ENCODE measurements at places on chromosomes 3 and 15. TPM values are rescaled to one million over a fixed set of nuclear protein-coding genes. Genes with fewer than 3 reads are reported as not detected.

DNA sequence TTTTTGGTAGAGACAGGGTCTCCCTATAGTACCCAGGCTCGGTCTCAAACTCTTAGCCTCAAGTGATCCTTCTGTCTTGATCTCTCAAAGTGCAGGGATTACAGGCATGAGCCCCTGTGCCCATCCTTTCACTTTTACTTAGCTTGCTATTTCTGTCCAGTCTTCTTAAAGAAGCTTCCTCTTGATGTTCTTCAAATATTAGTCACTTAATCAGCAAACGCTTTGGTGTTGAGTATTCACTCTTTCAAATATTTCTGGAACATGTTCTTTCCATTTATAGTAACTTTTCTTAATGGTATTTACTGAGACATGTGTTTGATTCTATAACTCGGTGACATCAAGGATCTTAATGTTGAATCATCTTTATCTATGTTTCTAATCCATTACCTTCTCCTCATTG, 122.1 kb downstream of the CNTN6 start:
- no peaks in the 10 kb centered on the region for H3K27me3 ChIP-seq
- H3K27ac ChIP-seq: no peak overlapping the region
- DNase-seq: no peak
- no peaks in the 10 kb centered on the region for H3K4me1 ChIP-seq

GRCh38 chr15:43249699-43250203, 17.0 kb downstream of the TGM5 start:
- DNase-seq: no peak
- H3K27ac ChIP-seq: no peak overlapping the region
- no peaks in the 10 kb centered on the region for H3K4me1 ChIP-seq
- H3K4me3 ChIP-seq: no peak overlapping the region

- peak overlapping the region; percentile 85 for H3K4me3 ChIP-seq
- H3K27ac ChIP-seq: peak overlapping the region; percentile 54
- no peaks in the 10 kb centered on the region for H3K36me3 ChIP-seq
- DNase-seq: peak; percentile 92
Observed at GRCh38 chr3:125916376-125916978, 52.5 kb upstream of the ROPN1B start.

GRCh38 chr3:79383402-79384012, 384.3 kb downstream of the ROBO1 start:
- no peaks in the 10 kb centered on the region for H3K36me3 ChIP-seq
- peak overlapping the region; percentile 46 for H3K4me3 ChIP-seq

- H3K27ac ChIP-seq: no peak overlapping the region
- no peaks in the 10 kb centered on the region for H3K27me3 ChIP-seq
- DNase-seq: peak; percentile 24
- no peaks in the 10 kb centered on the region for H3K36me3 ChIP-seq
- no peak overlapping the region for H3K4me3 ChIP-seq
- H3K4me1 ChIP-seq: peaks cover 6% of the 10 kb centered on the region
Observed at GRCh38 chr3:49899815-49900214, 3.9 kb downstream of the MST1R start.

DNA sequence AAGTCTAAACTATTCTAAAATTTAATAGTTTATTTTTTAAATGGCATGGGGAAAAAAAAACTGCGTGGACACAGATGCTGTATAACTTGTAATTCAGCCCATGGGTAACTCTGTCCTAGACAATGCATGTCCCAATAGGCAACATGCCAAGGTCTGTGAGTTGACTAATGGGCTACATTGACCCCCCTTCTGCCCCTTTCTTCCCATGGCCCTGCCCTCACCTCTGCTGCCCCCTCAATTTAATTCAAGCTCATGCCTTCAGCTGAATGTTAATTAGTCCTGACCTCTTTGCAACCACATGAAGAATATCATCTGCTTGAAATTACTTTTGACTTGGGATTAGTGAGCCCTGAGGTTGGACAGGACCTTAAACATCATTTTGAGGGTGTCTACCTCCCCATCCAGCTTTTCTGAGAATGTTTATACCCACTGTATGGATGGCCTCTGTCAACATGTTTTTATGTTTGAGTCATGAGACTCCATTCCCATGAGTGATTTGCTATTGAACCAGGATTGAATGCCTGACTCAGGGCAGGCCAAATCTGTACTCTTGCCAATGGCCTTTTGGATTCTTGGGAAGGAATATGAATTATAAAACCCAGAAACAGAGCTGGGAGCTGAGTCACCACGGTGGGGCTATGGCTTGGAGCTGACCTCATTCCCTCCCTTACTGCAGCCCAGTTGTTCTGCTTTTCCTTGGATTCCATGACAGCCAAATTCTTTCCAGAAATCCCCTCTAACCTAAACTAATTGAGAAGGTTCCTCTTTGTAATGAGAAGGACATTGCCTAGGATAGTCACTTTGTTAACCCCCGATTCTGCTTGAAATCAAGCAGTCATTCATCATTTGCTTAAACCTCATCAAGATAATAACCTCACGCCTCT, 33.5 kb upstream of the PDE8A start:
- no peaks in the 10 kb centered on the region for H3K36me3 ChIP-seq
- peaks cover 12% of the 10 kb centered on the region for H3K4me1 ChIP-seq
- H3K4me3 ChIP-seq: no peak overlapping the region
- H3K27me3 ChIP-seq: no peaks in the 10 kb centered on the region
- peak; percentile 87 for DNase-seq

- no peaks in the 10 kb centered on the region for H3K36me3 ChIP-seq
- peak overlapping the region; percentile 62 for H3K27ac ChIP-seq
- peak; percentile 76 for DNase-seq
- H3K4me3 ChIP-seq: no peak overlapping the region
Observed at GRCh38 chr3:102141096-102141927, 292.0 kb downstream of the NFKBIZ start.

DNA sequence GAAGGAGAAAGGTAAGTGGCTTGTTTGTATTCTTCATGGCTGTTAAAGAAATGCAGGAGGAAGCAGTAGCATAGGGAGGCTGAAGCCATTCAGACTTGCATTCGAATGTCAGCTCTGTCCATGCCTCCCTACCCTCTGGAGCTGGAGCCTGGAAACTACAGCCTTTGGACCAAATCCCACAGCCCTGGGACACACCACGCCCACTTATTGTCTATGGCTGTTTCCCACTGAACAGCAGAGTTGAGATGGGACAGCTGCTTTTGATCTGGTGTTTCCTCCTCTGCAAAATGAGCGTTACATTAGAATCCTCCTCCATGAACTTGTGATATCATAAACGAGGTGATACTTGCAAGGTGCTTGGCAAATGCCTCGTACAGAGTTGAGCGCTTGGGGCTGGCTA, 3.6 kb downstream of the FAM107A start:
- no peak overlapping the region for H3K27ac ChIP-seq
- H3K4me3 ChIP-seq: no peak overlapping the region
- H3K27me3 ChIP-seq: no peaks in the 10 kb centered on the region
- H3K4me1 ChIP-seq: peaks cover 34% of the 10 kb centered on the region
- no peaks in the 10 kb centered on the region for H3K36me3 ChIP-seq

- no peak overlapping the region for H3K27ac ChIP-seq
- DNase-seq: no peak
- H3K4me1 ChIP-seq: no peaks in the 10 kb centered on the region
- H3K27me3 ChIP-seq: no peaks in the 10 kb centered on the region
- no peak overlapping the region for H3K4me3 ChIP-seq
Observed at GRCh38 chr15:31930967-31931366, 99.3 kb upstream of the CHRNA7 start.

GRCh38 chr3:15372918-15373317, 40.5 kb upstream of the SH3BP5 start:
- no peak overlapping the region for H3K27ac ChIP-seq
- H3K4me1 ChIP-seq: peaks cover 13% of the 10 kb centered on the region
- H3K36me3 ChIP-seq: no peaks in the 10 kb centered on the region
- no peak overlapping the region for H3K4me3 ChIP-seq
- DNase-seq: no peak

GRCh38 chr3:177538048-177538749, 340.9 kb upstream of the TBL1XR1 start:
- H3K27me3 ChIP-seq: no peaks in the 10 kb centered on the region
- H3K36me3 ChIP-seq: no peaks in the 10 kb centered on the region
- H3K4me3 ChIP-seq: no peak overlapping the region
- H3K27ac ChIP-seq: no peak overlapping the region

- DNase-seq: no peak
- no peak overlapping the region for H3K27ac ChIP-seq
- no peaks in the 10 kb centered on the region for H3K4me1 ChIP-seq
- no peaks in the 10 kb centered on the region for H3K36me3 ChIP-seq
- H3K27me3 ChIP-seq: no peaks in the 10 kb centered on the region
- H3K4me3 ChIP-seq: no peak overlapping the region
Observed at GRCh38 chr3:157347577-157348303, 88.9 kb upstream of the PTX3 start.

DNA sequence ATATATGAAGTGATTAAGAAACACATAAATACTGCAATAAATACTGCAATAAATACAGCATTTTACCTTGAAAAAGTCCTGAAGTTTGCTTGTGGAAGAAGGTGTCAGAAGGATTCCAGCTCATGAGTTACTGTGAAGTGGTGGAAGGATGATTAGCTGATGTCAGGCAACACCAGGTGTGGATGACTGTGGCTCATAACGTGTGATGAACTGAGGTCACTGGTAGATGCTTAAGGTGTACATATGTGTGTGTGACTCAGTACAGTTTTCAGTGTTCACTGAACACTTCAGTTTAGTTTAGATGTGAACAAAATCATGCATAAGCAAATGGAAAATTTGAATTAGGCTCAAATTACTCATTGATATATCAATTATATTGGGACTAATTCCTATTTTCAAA, 1045.0 kb downstream of the NTRK3 start:
- no peaks in the 10 kb centered on the region for H3K27me3 ChIP-seq
- no peak for DNase-seq
- H3K4me3 ChIP-seq: no peak overlapping the region
- no peaks in the 10 kb centered on the region for H3K36me3 ChIP-seq
- no peaks in the 10 kb centered on the region for H3K4me1 ChIP-seq

DNA sequence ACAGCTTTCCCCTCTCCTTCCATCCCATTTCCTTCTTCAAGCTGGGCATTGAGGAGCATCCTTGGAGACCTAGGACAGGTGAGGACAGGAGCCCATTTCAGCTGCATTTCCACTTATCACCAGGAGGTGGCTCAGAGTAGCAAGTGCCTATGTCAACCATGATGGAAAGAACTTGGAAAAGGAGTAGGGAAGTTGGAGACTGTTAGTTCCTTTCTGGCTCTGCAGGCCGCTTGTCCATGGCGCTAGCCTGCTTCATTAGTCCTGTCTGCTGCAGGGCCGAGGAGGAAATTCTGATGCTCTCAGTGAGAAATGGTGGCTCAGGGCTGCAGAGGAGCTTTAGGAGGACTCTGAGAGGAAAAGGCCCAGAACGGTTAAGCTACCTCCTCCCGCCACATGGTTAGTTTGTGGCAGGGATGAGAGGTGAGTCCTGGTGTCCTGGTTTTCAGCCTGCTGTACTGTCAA, 7.0 kb upstream of the CD276 start:
- no peaks in the 10 kb centered on the region for H3K36me3 ChIP-seq
- H3K4me1 ChIP-seq: no peaks in the 10 kb centered on the region
- peaks cover 12% of the 10 kb centered on the region for H3K27me3 ChIP-seq
- peak; percentile 70 for DNase-seq
- H3K27ac ChIP-seq: no peak overlapping the region

CYP1A2 gene
- polyA plus RNA-seq: not detected

OIP5 gene
- 11.9 TPM for polyA plus RNA-seq

FXR1 gene
- polyA plus RNA-seq: 57.8 TPM

SRGAP3 gene
- polyA plus RNA-seq: 0.06 TPM

TNK2 gene
- 23.1 TPM for polyA plus RNA-seq

PLA2G4E gene
- polyA plus RNA-seq: not detected

CSPG4 gene
- not detected for polyA plus RNA-seq

TNFAIP8L3 gene
- 7.6 TPM for polyA plus RNA-seq

PKM gene
- 689 TPM for polyA plus RNA-seq

EFCAB12 gene
- 0.15 TPM for polyA plus RNA-seq

ETFA gene
- 102 TPM for polyA plus RNA-seq

PLCH1 gene
- 0.03 TPM for polyA plus RNA-seq

KPNA1 gene
- 24.4 TPM for polyA plus RNA-seq

NOP10 gene
- 710 TPM for polyA plus RNA-seq
